ENCODE measurements at places on chromosomes 3 and 15.

GRCh38 chr15:31504462-31504839 is 177.8 kb downstream of the KLF13 start:
- DNase-seq = no peak

- no peak for DNase-seq
Measured at GRCh38 chr3:164351131-164351530, 727.2 kb downstream of the SI start.

GRCh38 chr15:49343546-49343945 is 79.5 kb upstream of the FGF7 start:
- DNase-seq = no peak

- DNase-seq = no peak
Measured at GRCh38 chr3:18153571-18154173, 271.5 kb downstream of the SATB1 start.

DNA sequence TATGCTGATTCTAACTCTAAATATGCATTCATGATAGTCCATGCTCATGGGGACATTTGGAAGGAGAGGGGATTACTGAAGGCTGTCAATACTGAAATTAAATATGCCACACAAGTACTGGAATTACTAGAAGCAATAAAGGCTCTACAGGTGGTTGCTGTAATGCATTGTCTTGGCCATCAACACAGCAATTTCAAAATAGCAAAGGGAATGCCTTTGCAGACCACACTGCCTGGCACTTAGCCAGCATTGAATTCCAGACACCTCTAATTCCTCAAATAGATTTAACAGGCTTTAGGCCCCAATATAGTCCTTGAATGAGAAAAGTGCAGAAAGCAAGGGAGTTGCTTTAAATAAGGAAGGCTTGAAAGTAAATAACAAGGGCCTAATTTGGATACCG is 115.8 kb upstream of the PLCL2 start:
- no peak for DNase-seq

GRCh38 chr15:53457479-53457878 is 302.0 kb downstream of the WDR72 start:
- DNase-seq = no peak

DNA sequence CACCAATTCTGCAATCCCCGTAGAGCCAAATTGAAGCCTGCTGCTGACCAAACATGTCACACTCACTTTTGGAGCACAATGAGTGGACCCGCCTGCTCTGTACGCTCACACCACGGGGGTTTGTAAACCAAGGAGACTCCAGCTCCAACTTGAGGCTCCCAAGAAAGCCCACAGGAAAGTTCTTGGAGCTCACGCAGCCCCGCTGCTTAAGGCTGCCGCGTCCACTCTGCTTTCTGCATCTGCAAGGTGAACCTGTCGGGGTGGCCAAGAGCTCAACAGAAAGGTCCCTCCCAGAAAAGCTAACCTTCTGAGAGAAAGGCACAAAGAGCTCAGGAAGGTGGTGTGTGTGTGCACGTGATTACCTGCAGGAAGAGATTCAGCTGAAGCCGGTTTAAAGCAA is 94.9 kb downstream of the PCSK6 start:
- DNase-seq = no peak

DNA sequence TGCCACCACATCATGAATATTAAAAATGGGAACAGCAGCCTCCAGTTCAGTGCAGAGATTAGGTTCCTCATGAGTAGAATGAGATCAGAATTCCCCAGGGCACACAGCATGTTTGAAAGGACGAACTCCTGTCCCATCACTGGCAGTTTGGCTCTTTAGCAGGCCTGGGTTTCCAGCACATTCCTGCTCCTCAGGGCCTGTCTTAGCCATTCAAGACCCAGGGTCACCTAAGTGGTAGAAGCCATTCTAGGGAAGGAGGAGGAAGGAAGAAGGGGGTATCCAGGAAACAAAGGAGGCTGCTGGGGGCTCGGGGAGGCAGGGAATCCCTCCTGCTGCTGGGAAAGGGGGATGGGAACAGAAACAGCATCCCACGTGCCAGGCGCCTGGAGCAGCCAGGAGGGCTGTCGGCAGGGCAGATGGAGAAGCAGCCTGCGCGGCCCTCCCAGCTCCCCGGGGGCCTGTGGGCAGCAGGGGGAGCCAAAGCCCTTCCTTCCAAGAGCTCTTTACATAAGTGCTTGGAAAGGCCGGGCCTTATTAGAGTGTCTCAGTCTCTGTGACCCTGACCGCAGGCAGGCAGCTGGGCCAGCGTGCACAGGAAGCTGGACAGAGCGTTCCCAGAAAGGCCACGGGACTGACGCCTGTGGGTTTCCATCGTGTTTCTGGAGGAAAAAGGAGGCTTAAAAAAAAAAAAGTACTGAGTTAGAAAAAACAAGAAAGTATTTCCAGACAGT is 24.7 kb downstream of the LOXL1 start:
- peak; percentile 96 for DNase-seq

DNA sequence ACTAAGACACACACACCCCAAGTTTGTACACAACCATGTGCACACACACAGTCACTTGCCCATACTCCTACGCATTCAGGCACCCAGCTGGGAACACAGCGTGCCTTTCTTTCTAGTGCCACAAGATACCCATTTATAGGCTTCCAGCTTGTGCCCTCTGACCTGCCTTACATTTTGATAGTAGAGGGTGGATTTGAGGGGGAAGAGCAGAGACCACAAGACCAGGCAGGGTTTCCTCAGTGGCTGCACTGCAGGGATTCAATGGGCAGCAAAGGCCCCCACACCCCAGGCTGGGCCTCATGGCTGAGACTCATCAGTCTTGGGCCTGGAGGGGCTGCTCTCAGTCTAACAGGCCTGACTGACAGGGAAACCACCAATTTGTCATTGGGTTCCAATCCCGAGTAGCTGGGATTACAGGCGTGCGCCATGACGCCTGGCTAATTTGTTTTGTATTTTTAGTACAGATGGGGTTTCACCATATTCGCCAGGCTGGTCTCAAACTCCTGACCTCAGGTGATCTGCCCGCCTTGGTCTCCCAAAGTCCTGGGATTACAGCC is 18.8 kb upstream of the ANKDD1A start:
- DNase-seq = no peak

DNA sequence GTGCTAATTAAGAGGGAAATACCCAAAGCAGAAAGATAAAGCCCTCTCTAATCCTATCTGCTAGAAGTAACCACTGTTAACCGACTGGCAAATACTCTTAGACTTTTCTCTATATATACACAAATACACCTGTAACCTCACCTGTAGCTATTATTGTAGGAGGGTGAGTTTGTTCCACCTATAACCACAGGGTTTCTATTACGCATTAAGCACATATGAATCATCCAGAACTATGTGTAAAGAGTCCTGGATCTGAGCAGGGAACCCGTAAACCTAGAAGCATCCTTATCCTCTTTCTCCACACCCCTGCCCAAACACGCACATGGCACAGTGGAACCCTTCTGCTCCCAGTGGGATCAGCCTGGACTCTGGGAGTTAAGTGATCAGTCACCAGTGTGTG is 172.8 kb upstream of the C2CD4B start:
- DNase-seq = no peak

GRCh38 chr15:25465835-25466234 is 27.0 kb upstream of the UBE3A start:
- no peak for DNase-seq

GRCh38 chr15:25554640-25555039 is 115.8 kb upstream of the UBE3A start:
- no peak for DNase-seq

DNA sequence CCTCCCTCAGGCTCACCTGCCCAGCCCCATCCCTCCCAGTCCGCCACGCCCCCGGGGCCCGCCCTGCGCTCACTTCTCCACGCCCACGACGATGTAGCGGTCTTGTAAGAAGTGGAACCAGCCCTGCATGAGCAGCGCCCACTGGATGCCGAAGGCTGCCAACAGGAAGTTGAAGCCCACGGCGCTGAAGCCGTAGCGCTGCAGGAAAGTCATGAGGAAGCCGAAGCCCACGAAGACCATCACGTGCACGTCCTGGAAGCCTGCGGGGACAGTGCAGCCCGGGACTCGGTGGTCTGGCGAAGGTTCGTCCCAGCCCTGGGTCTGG is 9.7 kb downstream of the RHCG start:
- DNase-seq = no peak

- no peak for DNase-seq
Measured at GRCh38 chr3:52440671-52441070, 4.2 kb downstream of the SEMA3G start.

DNA sequence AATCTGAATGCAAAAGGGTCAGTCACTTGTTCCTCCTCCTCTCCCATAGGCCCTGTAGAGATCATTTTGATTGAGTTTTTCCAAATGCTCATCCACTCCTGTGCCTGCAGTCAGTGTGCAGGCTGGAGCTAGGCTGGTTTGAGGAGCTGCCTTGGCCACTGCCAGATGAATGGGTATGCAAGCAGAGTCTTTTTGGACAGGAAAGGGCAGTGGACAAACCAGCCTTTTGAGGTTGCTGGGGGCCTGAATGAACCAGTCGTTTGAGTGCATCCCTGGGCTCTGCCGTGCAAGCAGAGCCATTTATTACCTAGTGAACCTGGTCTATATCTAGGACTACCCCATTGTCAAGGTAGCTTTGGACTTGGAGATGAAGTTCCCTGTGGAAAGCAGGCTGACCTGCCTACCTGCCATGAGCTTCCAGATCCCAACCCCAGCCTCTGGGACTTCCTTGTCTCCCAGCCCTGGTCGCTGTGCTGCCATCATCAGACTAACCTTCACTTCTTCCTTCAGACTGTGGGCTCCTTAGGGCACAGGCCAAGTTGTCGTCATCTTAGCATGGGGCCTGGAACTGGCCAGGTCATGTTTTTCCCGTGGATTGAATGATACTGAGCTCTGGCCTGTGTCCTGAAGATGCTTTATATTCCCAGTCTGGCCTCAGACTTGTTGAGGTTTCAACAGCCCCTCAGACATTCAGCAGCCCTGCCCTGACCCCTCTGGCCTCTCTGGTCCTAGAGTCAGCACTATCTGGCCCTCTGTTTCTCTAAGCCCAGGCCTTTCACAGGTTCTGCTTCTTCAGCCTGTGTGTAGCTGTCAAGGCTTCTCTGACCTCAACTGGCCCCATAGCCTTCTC is 55.5 kb upstream of the PRR23C start:
- DNase-seq = no peak

GRCh38 chr15:38944536-38944935 is 379.9 kb upstream of the RASGRP1 start:
- no peak for DNase-seq

GRCh38 chr15:68537506-68537905 is 41.3 kb upstream of the CORO2B start:
- DNase-seq = no peak

DNA sequence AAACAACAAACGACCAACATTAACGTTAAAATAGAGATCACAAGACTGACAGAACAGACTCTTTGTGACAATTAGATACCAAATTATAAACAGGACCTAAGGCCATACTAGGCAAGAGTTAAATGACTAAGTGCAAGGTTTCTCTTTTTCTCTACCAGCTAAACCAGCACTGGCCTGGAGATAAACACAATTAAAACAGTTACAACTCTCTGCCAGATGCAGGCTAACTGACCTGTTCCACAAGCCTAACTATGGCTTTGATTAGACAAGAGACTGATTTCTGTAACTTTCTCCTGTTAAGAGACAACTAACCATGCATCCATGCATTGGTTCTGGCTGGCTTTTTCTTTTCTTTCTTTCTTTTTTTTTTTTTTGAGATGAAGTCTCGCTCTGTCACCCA is 1.6 kb upstream of the ARL8B start:
- DNase-seq = no peak

- DNase-seq = no peak
Measured at GRCh38 chr15:39925112-39925842, 5.2 kb upstream of the GPR176 start.

- no peak for DNase-seq
Measured at GRCh38 chr15:27677951-27678350, 421.2 kb downstream of the OCA2 start.

GRCh38 chr15:77025083-77025901 is 30.4 kb downstream of the PSTPIP1 start:
- DNase-seq = peak; percentile 19

DNA sequence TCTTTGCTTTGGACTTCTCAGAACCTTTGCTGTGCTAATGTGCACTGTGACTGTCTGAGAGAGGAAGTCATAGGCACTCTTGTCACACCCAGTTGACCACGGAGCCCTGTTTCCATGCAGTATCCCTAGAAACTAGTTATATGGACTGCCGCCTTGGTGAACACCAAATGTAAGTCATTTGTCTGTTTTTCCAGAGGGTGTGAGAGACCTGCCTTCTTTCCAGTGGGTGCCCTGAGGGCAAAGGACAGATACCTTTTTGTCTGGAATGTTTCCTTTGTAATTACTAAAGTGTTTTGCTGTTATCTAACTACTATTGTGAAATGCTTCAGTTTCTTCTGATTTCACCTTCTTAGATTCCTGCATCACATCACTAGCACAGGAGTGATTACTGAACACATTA is 91.8 kb downstream of the LARS2 start:
- no peak for DNase-seq

DNA sequence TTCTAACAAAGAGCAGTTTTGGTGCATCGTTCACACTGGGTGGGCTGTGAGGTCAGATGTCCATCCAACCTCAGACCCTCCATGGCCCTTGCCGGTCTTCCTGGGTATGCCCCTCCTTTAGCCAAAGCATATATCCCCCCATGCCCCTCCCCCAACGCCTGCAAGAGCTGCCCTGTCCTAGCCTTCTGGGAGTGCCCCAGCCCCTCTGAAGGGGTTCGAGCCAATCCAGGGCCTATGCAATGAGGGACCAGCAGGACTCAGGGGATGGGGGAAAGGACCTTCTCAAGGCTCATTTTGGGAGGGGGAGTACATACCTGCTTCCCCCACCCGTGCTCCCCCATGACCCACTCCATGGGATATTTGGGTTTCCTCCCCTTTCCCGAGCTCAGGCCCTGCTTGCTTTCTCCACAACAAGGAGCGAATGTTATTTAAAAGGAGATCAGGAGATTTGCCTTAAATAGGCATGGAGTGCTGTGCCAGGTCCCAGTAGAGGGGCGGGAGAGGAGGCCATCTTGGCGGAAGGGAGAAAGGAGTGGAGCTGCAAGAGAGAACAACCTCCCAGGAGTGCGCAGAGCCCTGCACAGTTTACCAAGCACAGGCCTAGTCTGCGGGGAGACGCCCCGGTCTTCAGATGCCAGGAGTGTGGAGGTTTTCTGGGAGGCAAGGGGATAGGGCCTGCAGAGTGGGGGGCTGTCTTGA is 18.2 kb downstream of the PIF1 start:
- DNase-seq = no peak

- no peak for DNase-seq
Measured at GRCh38 chr15:35746121-35746520, 200.2 kb upstream of the DPH6 start.

- DNase-seq = no peak
Measured at GRCh38 chr15:39310633-39311032, 270.2 kb upstream of the THBS1 start.
